Spinal cord (tissue), 10 donors: ENCODE measurements at places on chromosomes 4 and X.

DNA sequence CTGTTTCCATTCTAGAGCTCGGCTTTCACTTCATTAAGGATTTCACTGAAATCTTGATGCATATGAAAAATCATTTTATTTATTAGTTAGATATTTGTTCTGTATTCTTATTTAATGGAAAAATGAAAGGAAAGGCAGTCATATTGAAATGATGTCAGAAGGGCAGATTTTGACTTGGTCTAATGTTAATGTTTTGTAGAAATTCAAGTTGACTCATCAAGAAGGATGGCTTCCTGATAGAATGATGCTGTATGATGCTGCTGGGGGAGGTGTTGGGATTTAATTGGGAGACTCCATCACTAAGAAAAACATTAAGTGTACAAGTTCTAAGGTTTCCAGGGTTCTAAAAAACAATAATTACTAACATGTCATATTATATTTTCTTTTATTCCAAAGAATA is 204.8 kb downstream of the PDGFC start:
- no peak for DNase-seq

GRCh38 chr4:53043891-53044650 is 182.0 kb downstream of the RASL11B start:
- DNase-seq = peak; percentile 48

DNA sequence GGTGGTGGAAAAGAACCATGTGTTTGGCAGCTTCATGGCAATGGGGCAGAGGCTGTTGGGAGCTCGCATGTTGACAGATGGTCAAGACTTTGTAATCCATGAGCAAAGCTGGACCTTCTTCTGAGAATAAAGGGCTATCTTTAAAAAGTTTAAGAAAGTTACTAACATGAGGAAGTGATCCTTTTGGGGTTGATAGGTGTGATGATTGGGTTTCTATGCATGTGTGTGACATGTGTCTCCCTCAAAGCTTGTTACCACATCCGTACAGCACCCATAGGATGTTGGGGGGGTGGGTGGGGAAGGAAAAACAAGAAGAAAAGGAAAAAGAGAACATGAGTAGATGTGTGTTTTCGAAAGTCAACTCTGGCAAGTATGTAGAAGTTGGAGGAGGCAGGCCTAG is 123.0 kb upstream of the TLR3 start:
- DNase-seq = no peak

DNA sequence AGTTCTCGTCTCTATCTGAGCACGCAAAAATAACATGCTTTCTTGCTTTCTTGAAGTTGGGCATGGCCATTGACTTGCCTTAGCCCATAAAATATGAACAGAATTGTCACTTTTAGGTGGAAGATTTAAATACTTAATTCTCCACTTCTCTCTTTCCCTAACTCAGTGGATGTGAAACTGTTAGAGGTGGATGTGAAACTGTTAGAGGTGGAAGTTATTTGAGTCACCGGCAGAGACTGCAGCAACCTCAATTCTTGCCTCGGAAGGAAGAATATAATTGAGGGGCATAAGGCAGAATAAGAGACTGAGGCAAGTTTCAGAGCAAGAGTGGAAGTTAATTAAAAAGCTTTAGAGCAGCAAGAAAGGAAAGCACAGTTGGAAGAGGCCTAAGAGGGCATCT is 2.8 kb upstream of the PARM1 start:
- DNase-seq = no peak

- no peak for DNase-seq
Measured at GRCh38 chrX:118128724-118129123, 12.1 kb upstream of the KLHL13 start.
